HuH-7 (cell line): ENCODE measurements at places on chromosomes 16 and 17.

DNA sequence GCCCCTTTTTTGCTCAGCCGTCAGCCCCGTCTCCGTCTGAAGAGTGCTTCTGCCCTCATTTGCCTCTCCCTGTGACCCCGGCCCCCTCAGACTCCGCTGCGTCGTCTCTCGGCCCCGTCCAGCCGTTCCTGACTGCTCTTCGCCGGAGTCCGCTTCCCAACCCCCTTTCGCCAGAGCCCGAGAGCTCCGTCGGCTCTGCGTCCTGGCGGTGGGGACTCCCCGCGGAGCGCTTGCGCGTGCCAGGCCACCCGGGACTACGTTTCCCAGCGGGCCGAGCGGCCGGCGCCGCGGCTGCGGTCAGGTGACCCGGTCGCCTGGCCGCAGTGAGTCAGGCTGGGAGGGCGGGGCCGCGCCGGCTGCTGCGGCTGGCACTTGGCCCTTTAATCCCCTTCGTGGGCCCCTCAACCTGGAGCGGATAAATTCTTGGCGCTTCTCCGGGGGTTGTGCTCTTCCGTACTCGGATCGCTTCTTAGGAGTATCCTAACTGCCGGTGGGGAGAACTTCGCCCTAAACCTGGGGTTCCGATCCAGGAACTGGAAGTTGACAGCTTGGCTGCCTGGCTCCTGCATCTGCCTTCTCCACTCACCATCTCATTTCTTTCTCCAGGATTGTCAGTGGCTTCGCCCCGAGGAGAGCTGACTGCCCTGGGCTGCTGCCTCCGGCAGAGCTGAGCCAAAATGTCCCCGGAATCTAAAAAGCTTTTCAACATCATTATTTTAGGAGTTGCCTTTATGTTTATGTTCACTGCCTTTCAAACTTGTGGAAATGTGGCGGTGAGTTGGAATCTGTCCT, at the start of gene MFSD11:
Gene MFSD11, plus strand, starts transcription at position 444 of the 792 bp plus-strand sequence. Its CDS starts 234 bp downstream, at position 678.
- peak; percentile 97 for DNase-seq

DNA sequence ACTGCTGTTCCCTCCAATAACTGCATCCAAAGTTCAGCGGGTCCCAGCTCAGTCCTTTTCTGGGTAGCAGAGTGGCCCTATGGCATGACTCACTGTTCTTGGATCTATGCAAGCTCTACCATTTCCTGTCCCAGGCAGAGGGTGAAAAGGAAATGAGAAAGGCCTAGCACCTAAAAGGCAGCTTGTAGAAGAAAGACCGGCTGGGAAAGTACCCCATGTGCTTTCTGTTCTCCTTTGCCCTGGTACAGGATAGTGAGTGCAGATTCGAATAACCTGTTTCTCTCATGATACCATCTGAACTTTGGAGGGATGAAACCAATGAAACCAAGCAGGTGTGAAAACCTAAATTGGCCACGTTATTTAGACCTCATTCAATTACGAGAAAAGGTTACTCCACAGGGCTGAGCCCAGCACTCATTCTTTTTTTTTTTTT, 12.7 kb upstream of the HASPIN start:
- DNase-seq, result no peak

- no peak for DNase-seq
These were observed 18.7 kb upstream of the RFFL start for GRCh38 chr17:35082073-35082657.

DNA sequence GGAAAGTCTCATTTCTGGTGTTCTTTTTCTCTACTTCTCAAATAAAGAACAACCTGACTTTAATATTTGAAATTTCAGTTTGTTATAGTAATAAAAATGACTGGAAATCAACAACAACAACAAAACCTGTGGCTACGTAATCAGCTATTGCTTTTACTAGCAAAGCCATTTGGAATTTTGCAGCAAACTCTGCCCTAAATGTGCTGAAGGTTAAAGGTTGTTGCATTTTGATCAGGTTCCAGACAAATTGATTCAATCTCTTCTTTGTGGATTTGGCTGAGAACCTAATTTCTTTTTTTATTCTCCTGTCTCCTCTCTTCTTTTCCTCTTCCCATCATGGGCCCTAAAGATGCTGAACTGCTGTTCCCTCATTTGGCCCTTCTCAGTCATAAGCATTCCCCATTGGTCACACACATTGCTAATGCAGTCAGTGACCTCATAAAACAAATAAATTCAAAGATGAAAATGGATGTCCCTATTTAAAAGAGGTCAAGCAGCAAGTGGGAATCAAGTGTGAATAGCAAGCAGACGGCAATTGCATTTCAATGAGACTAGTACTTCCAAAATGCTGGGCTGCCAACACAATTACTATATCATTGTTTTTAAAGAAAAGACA, 795.1 kb upstream of the CDH8 start:
- DNase-seq, result no peak

DNA sequence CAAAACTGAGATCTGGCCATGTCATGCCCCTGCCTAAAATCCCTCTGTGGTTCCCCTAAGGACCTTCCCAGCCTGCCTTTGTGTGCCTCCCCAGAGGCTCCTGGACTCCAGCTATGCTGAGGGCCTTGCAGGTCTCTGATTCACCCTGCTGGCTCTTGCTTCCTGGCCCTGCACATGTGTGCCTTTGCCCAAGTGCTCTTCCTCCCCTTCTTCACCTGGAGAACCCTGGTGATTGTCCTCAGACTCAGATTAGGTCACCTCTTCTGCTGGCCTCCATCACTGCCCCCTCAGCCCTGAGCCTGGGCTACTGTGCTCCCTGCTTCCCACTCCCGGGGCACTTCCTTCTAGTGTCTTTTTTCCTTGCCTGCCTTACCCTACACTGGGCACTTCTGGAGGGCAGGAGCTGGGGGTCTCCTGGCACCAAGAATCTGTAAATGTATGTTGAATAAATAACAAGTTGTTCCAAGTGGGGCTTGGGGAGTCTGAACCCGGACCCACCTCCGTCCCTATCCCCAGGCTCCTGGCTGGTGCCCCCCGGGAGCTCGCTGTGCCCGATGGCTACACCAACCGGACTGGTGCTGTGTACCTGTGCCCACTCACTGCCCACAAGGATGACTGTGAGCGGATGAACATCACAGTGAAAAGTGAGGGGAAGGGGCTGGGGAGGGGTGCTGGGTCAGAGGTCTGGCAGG, 7.8 kb downstream of the ITGA3 start:
- no peak for DNase-seq

DNA sequence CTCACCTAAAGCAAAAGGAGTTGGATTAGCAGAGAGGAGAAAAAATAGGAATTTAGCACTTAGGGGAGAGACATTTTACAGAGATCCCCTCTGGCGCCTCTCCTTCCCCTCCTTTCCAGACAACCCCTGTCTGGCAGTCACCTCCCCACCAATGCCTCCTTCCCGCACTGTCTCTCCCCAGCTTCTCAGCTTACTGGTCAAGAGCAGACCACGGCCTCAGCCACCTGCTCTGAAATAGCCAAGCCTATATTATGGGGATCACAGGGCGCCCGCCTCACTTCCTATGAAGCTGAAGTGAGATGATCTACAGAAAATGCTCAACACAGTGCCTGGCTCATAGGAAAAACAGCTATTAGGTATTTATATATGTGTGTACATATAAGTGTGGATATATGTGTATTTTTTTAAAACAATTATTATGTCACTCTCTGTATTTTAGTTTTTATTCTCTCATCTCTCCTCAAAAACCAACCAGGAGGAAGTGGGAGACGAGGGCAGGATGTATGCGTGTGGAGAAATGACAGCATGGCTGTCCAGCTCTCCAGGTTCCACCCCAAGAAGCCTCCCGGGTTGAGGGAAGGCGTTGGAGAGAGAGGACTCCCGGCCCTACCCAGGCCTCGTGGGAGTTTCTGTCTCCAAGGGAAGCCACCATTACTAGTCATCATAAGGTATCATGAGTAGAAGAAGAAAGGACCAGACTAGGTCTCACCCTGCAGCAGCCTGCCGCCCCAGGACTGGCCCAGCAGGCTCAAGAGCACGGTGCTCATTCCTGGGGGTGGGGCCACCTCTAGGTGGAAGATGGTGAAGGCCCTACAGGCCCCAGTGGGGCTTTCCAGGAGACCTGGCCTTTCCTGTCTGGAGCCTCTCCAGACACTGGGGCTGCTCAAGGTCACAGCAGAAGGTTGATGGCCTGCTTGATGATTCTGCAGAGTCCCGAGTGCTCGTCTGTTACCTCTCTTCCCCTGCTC, 27.2 kb downstream of the MAP3K14 start:
- no peak for DNase-seq

GRCh38 chr16:57997528-57998265, 2.8 kb downstream of the ZNF319 start:
- no peak for DNase-seq

DNA sequence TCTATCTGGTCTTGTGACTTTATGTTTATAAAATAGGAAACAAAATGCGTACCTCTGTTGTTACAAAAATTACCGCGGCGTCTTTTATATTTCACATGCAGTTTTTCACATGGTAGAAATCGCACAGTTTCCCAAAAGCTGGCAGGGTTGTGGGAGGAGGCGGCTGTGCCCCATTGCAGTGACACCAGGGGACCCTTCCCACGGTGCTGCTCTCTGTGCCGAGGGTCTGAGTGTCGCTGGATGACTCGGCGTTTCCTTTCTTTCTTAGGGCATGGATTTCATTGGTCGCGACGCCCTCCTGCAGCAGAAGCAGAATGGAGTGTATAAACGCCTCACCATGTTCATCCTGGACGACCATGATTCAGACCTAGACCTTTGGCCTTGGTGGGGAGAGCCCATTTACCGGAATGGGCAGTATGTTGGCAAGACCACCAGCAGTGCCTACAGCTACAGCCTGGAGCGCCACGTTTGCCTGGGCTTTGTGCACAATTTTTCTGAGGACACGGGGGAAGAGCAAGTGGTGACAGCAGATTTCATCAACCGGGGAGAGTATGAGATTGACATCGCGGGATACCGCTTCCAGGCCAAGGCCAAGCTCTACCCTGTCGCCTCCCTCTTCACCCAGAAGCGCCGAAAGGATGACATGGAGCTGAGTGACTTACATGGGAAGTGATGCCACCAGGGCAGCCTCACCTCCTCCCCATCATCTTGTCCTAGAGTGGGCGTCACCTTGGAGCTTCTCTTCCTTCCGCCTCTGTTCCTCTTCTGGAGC, 17.2 kb upstream of the CLEC18C start:
- DNase-seq, result no peak

GRCh38 chr16:81694494-81695280, 84.4 kb upstream of the PLCG2 start:
- DNase-seq, result no peak

- no peak for DNase-seq
These were observed 2.8 kb upstream of the ANKFY1 start for GRCh38 chr17:4266550-4266949.

DNA sequence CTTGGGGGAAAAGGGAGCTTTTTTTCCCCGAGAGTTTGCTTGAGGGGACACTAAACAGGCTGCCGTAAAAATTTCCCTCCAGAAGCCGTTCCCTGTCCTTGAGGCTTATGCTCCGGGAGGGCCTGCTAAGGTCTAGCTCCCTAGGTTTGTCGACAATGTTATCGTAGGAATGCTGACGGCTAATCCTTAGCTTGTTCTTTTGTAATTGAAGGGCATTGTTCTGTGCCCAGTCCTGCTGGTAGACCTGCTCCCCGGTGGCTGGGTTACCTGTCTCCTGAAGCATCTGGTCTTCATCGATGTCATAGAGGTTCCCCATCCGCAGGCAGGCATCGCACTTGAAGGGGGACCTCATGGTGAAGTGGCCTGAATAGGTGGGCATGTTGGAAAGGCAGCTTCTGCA, 418.7 kb downstream of the GRIN2A start:
- no peak for DNase-seq
